IPS DF 19.7 (cell line): ENCODE measurements at places on chromosomes 2 and 18.

DNA sequence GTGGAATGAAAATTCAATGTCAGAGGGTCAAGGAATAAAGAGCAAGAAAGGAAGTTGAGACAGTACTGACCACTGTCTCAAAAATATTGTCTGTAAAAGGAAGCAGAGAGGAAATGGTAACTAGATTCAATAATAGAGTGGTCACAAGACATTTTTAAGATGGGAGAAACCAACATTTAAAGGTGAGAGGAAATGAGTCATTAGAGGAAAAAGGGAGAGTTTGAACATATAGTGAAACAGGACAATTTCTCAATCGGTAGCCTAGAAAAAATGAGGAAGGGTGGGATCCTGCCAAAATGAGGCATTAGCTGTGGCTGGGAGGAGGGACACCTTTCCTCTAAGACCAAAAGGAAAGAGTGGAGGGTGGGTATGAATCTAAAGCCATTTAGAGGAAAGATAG lies 288.5 kb downstream of the SP3 start:
- DNase-seq: no peak

DNA sequence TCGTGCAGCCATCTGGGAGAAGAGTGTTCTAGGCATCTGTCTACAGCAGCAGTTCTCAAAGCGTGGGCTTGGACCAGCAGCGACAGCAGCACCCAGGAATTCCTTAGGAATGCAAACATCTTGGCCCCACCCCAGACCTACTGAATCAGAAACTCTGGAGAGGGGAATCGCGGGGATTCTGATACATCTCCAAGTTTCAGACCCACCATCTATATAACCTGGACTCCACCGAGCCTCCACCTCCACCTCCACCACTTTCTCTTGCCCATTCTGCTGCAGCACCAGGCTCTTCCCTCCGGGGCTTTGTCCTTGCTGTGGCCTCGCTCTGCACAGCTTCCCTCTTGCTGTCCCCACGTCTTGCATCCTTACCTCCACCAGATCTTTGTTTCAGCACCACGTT lies 256.4 kb downstream of the BCL2 start:
- DNase-seq: no peak

- no peak for DNase-seq
Observed at GRCh38 chr2:97267411-97268074, 154.6 kb downstream of the ANKRD36 start.

GRCh38 chr2:10031886-10032745 lies 11.2 kb upstream of the KLF11 start:
- DNase-seq: no peak

GRCh38 chr2:157492189-157492773 lies 48.4 kb upstream of the CYTIP start:
- no peak for DNase-seq

- DNase-seq: no peak
Observed at GRCh38 chr2:171592036-171592555, 69.8 kb downstream of the CYBRD1 start.

- DNase-seq: no peak
Observed at GRCh38 chr2:27751377-27751776, 20.1 kb upstream of the MRPL33 start.

DNA sequence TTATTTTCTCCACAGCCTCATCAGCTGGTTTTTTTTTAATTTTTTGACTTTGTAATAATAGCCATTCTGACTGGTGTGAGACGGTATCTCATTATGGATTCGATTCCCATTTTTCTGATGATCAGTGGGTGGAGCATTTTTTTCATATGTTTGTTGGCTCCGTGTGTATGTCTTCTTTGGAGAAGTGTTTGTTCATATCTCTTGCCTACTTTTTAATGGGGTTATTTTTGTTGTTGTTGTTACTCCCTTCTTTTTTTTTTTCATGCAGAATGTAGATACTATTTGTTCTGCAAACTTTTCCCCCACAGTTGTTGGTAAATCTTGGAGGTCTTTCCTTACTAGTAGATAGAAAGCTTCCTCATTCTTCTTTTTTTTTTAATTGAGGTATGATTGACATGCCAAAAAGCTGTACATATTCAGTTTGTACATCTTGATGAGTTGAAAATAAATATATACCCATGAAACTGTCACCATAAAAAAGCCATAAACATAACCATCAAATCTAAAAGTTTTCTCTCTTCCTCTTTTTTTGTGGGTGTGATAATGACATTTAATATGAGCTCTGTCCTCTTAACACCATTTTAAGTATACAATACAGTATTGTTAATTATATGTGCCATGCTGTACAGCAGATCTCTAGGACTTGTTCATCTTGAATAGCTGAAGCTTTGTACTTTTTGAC lies 21.8 kb upstream of the NT5DC4 start:
- DNase-seq: no peak

DNA sequence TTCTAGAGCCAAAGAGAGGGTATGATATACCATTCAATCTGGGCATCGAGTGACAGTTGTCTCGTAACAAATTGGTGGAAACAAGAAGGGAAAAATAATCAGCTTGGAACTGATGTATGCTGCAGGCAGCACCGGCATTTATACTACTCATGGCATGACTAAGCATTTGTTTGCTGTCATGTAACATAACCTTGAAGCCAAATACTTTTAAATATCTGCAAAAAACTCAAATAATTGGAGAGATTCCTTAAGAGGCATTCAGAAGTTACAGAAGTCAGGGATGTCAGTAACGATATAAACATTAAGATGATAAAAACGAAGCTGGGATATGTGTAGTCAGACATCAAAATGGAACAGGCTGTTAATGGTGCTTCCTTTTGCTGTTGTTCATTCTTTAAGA lies 157.3 kb upstream of the MMADHC start:
- DNase-seq: no peak

- DNase-seq: no peak
Observed at GRCh38 chr2:226788881-226789490, 10.6 kb downstream of the IRS1 start.

DNA sequence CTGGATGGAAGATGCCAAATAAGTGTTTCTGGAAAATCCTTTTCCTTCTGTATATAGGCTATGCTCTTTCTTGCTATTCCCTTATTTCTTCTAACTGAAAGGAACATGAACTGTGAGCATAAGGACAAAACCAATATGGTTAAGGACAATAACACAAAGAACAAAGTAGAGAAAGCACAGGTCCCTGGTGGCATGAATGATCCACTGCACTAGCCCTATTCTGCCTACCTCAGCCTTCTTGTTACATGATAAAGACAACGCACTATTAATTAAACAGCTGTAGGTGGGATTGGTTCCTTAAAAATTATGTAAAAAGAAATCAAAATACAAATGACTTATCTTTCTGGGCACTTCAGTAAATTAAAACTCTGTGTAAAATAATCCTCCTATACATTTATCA lies 1.9 kb upstream of the WDR75 start:
- no peak for DNase-seq

DNA sequence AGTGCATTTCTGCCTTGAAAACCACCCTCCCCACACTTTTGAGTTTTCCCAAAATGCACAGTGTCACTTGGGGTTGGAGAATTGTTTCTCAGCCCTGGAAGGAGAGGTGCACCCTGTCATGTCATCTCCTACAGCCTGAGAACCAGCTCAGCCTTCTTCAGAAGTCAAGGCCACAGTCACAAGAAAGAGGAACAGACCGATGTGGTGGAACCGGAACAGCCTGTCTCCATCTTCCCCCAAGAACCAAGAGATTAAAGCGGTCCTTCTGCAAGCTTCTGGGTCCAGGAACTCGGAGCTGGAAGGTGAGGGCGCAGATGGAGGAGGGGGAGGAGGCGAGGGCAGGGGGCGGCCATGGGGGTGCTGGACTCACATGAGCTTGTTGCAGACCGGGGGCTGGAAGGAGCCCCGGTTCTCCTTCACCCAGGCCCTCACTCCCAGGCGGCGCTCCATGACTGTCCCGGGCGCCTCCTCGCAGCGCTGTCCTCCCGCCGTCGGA lies 248 bp downstream of the HAAO start:
- DNase-seq: no peak

DNA sequence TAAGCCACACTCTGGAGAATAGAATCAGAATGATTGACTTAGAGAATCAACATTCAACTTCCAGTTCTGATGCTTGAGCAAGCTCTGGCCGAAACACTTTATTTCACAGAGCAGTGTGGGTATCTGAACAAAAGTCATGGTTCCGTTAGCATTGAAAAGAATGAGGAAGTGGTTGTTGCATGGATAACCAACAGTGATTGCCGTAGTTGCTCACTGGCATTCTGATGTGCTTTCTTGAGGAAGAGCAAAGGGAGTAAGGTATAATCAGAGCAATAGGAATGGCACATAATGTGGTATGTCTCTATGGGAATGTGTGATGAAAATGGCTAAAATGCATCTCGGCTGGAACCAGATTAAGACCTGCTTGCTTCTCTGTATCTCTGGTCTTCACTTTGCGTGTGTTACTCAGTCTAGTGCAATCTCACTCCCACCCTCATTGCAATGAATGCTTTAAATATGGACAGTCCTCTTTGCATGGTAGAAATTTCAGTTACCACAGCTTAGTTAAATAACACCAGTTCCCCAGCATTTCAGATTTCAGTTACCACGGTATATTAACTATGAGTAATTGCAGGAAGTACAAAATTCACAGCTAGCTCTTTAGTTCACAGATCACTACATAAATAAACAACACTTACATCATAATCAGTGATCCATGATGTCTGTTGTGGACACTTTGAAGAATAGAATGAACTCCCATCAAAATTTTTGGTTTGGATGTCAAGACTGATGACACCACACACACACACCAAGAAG lies 7.8 kb upstream of the RAB12 start:
- no peak for DNase-seq

DNA sequence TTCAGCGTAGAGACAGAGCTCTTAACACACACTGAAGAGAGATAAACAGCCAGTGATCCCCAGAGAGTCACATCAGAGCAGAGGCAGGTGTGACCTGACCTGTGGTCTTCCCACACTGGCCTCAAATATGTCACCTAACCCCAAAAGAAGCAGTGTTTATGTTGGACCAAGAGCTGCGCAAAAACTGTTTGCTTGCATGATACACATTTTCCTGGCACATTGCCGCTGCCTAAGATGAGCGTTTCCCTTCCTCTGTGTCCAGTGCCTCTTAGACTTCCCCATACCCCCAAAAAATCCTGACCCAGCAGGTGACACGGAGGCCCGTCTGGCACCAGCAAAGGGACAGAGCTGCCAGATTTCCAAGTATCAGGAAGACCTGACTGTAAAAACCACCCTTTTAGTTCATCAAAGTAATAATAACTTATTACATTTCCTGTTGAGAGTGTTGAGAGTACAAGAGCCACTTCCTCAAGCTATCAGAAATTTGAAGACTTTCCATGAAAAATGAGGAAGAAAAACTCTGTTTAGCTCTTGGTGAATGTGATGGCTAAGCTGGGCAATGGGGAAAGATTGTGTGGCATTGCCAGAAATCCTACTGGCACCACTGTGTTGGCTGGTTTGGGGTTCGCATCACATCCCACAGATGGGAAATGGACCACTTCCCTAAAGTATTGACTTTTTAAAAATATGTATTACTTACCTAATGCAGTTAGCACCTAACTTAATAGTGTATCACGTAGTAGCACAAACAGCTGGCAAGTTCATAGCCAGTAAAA lies 6.7 kb downstream of the TNFRSF11A start:
- no peak for DNase-seq

GRCh38 chr18:21090680-21091079 lies 20.9 kb downstream of the ROCK1 start:
- DNase-seq: no peak

- DNase-seq: no peak
Observed at GRCh38 chr2:233413046-233413445, 58.8 kb downstream of the DGKD start.

DNA sequence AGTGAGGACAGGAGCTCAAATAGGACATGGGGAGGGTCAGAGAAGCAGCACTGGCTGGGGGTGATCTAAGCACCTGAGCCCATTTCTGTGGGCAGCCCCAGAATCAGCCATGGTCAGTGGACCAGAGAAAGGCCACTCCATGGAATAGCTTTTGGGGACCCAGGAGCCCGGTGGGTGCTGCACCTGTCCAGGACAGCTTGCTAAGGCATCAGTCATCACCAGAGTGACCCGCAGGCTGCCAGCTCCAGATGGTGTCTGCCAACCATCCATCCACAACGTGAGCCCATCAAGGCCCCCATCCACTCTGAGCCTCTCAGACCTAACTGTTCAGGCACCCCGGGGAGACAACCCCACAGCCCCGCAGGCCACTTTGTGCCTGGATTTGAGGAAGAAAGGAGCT lies 23.6 kb upstream of the COL6A3 start:
- DNase-seq: no peak

- DNase-seq: no peak
Observed at GRCh38 chr2:15547115-15547876, 13.8 kb downstream of the NBAS start.

GRCh38 chr2:189865826-189866225 lies 81.6 kb downstream of the PMS1 start:
- no peak for DNase-seq

GRCh38 chr2:121255358-121255757 lies 29.6 kb downstream of the TFCP2L1 start:
- no peak for DNase-seq

GRCh38 chr18:261398-262073 lies 6.3 kb downstream of the THOC1 start:
- no peak for DNase-seq

DNA sequence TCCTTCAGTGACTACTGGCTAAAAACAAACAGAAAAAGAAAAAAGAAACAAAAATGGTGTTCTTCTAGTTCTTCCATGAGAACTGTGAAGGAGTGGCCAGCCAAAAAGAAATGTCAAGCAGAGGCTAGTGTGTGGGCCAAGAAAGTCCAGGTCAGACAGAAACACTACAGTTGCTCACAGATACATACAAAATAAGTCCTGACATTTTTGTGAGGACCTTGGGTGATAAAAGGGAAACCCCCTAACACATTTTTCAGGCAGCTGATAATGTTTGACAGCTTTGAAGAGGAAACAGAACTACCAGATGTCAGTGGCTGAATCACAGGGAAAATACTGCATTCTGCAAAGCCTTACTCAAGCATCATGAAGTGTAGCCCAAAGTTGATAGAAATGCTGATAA lies 28.1 kb downstream of the ARHGAP25 start:
- no peak for DNase-seq

- DNase-seq: no peak
Observed at GRCh38 chr2:176078541-176079284, 5.0 kb downstream of the EVX2 start.

GRCh38 chr2:44679584-44679983 lies 261.9 kb upstream of the SIX3 start:
- DNase-seq: no peak

- DNase-seq: no peak
Observed at GRCh38 chr2:224410946-224411561, 9.1 kb upstream of the FAM124B start.
